ENCODE measurements at places on chromosomes 3 and 15.

DNA sequence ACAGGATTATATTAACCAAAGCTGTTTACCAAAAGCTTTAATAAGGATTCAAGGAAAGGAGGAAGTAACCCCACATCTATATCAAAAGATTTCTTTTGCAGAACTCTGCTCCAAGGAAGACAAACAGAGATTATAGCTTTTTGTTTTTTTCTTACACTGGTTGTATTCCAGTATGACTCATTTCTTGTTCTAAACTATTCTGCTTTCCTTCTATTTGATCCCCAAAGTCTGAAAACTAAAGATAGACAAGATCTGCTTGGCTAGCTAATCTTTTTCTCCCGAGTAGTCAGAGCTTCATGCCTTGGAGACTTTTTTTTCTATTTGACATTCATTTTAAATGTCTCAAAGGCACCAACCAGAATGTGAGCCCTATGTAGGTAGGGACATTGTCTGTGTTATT, 36.8 kb upstream of the FRMD5 start:
- DNase-seq, result no peak

GRCh38 chr3:59482684-59483083, 432.9 kb upstream of the CFAP20DC start:
- DNase-seq, result no peak

- DNase-seq, result no peak
Measured at GRCh38 chr15:50380089-50380488, 25.1 kb upstream of the GABPB1 start.

GRCh38 chr3:178156301-178156700, 379.9 kb upstream of the KCNMB2 start:
- DNase-seq, result no peak

GRCh38 chr3:190399677-190400076, 11.7 kb downstream of the CLDN16 start:
- DNase-seq, result no peak
